Astrocyte (in vitro differentiated cells and primary cell): ENCODE measurements at places on chromosomes 11 and 22. TPM values are rescaled to one million over a fixed set of nuclear protein-coding genes. Genes with fewer than 3 reads are reported as not detected.

DNA sequence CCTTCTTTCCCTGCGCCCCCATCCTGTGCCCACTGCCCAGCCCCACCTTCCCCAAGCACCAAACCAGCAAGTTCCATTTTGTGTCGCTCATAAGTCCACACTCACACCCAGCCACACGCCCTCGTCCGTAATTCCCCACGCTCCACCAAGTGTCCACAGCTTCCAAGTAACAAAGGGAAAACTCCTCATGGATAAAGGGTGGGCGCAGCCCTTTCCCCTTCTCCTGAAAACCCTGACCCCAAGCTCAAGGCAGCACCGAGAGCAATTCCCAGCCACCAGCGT, 458 bp downstream of the FXYD6 start:
- no peaks in the 10 kb centered on the region for H3K36me3 ChIP-seq
- H3K27me3 ChIP-seq, result peaks cover 60% of the 10 kb centered on the region
- H3K4me1 ChIP-seq, result peaks cover 5% of the 10 kb centered on the region
- no peak for DNase-seq

DNA sequence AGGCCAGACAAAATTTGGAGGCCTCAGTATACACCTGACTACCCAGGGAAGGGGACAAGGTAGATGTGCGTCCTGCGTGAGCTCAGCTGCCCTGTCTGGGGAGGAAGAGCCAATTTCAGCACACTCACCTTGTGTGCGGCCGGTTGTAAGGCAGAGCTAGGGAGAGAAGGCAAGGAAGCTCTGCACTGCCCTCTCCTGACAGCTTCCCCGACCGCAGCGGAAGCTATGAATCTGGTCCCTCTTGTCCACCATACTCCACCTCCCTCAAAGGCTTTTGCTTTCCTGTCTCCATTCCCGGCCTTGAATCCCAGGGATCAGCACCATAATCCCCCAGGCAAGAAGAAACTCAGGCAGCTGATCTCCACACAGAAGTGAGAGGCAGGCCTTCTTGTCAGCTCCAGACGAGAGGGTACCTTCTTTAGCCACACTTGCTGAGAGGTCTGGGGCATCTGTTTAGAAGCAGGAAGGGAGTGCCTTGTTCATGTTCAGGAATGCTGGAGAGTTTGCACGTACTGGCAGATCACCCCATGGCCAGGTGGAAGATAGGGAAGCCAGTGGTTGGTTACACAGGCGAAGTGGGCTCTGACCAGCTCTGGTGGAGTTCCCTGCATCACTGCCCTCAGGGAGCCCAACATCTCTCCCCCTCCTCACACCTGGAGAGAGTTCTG, 62.5 kb downstream of the FEZ1 start:
- peak; percentile 47 for DNase-seq
- H3K27ac ChIP-seq, result no peak overlapping the region
- no peaks in the 10 kb centered on the region for H3K36me3 ChIP-seq
- peaks cover 6% of the 10 kb centered on the region for H3K4me1 ChIP-seq
- H3K27me3 ChIP-seq, result no peaks in the 10 kb centered on the region
- H3K4me3 ChIP-seq, result no peak overlapping the region

- H3K36me3 ChIP-seq, result no peaks in the 10 kb centered on the region
- H3K4me1 ChIP-seq, result peaks cover 20% of the 10 kb centered on the region
- no peak overlapping the region for H3K4me3 ChIP-seq
- H3K27ac ChIP-seq, result no peak overlapping the region
These were observed 343.6 kb upstream of the MTNR1B start for GRCh38 chr11:92625894-92626293.

DNA sequence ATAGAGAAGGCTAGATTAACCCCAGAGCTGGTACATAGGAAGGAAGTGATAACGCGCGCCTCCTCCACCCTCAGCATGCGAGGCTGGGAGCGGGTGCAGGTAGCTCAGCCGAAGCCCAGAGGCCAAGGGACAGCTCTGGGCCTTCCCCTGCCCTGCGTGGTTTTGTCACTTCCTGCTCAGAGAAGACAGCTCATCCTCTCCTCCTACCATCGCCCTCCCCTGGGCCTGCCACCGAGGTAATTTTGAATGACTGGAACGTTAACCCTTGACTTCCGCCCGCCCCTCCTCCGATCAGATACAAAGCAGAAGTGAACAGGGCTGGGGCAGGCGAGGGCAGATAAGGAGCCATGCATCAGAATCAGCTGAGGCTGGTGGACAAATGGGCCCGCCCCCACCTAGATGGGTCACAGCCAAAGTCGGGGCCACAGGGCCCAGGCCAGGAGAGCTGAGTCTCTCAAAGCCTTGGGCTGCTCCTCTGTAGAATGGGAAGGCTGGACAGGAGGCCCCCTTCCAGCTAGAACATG, 1.6 kb downstream of the RAC2 start:
- H3K27me3 ChIP-seq, result no peaks in the 10 kb centered on the region
- DNase-seq, result no peak
- no peak overlapping the region for H3K27ac ChIP-seq

DNA sequence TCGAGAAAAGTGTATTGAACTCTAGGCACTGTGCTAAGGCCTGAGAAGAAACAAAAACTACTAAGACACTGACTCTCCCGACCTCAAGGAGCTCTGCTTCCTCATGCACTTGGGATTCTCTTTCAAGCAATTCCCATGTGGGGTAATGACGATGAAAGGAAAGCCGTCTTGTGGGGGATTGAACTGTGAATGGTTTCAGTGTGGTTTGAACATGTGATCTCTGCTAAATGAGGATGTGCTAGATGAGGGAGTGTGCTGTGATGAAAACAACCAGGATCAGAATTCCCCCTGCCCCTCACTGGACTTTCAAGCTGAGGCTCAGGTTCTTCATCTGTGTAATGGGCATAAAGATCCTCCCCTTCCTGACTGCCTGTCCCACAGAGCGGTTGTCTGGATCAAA, 74.9 kb downstream of the DEPDC5 start:
- no peak for DNase-seq
- H3K4me3 ChIP-seq, result no peak overlapping the region
- no peaks in the 10 kb centered on the region for H3K27me3 ChIP-seq
- peaks cover 11% of the 10 kb centered on the region for H3K4me1 ChIP-seq

GRCh38 chr22:27885977-27886842, 32.8 kb downstream of the PITPNB start:
- peaks cover 41% of the 10 kb centered on the region for H3K36me3 ChIP-seq
- H3K27ac ChIP-seq, result peak overlapping the region; percentile 64
- H3K27me3 ChIP-seq, result no peaks in the 10 kb centered on the region
- peak; percentile 87 for DNase-seq
- no peak overlapping the region for H3K4me3 ChIP-seq
- H3K4me1 ChIP-seq, result peaks cover 23% of the 10 kb centered on the region

GRCh38 chr11:34353881-34354280, 3.9 kb downstream of the ABTB2 start:
- H3K4me3 ChIP-seq, result no peak overlapping the region
- H3K4me1 ChIP-seq, result peaks cover 33% of the 10 kb centered on the region
- no peaks in the 10 kb centered on the region for H3K27me3 ChIP-seq
- no peaks in the 10 kb centered on the region for H3K36me3 ChIP-seq
- DNase-seq, result no peak

DNA sequence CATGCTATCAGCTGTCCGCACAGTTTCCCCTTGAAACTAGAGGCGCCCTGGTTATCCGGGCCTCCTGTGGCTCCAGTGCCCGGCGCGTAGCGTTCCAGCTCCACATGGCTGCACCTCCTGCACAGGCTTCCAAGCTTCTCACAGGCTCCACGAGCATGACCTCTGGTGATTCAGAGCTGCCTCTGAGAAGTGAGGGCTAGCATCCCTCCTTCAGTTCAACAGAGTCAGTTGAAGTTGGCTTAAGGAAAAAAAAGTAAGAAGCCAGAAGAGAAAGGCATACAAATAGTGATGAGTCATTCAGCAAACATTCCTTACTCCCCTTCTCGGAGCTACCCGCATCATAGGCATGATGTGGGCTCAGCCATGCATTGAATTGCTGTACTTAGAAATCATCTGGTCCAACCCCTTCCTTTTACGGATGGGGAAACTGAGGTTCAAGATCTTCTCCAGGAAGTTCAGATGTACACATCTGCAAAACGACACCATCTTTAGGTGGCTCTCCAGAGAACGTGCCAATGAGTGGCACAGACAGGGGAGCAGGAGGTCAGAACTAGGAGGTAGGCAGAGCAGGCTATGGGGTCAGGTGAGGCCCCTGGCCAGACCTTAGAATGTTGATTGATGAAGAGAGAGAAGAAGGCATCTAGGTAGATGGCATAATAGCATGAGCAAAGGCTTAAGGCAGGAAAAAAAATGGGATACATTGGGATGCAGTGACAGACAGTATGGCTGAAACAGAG, 216.3 kb upstream of the TBCEL start:
- peaks cover 14% of the 10 kb centered on the region for H3K4me1 ChIP-seq
- H3K4me3 ChIP-seq, result no peak overlapping the region
- H3K27me3 ChIP-seq, result no peaks in the 10 kb centered on the region
- peak; percentile 95 for DNase-seq

- H3K27ac ChIP-seq, result no peak overlapping the region
- peaks cover 12% of the 10 kb centered on the region for H3K4me1 ChIP-seq
- no peak overlapping the region for H3K4me3 ChIP-seq
These were observed 4.2 kb downstream of the CHKA start for GRCh38 chr11:68116974-68117373.

DNA sequence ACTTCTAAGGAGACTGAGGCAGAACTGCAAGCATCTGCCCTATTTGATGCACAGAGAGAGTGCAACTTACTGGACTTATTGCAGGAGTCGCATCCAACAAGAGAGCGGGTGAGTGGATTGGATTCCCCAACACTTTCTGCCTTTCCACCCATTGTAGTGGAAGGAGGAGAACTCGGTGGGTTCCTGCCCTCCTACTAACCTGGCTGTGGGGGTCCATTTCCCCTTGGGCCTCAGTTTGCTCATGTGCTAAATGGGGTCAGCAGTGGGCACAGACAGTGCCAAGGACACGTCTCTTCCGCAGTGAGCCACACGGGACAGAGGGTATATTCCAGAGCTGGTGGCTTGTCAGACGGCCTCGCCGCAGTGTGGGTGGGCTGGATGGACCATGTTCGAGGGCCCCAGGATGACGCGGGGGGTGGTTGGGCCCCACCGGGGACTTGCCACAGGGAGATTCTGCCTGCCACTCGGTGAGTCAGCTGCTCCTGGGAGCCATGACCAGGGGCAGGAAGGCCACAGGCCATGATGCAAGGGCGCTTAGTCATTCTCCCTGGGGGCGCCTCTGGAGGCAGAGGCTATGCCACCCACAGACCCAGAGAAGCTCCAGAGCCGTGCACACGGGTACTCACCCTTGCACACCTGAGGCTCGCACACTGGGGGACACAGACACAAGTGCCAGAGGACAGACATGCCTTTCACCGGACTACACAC, 8.2 kb downstream of the ALX4 start:
- peaks cover 51% of the 10 kb centered on the region for H3K27me3 ChIP-seq
- H3K4me3 ChIP-seq, result no peak overlapping the region
- no peak for DNase-seq
- no peak overlapping the region for H3K27ac ChIP-seq
- H3K4me1 ChIP-seq, result peaks cover 2% of the 10 kb centered on the region
- H3K36me3 ChIP-seq, result no peaks in the 10 kb centered on the region

GRCh38 chr11:31871310-31872075, 60.4 kb upstream of the PAX6 start:
- no peaks in the 10 kb centered on the region for H3K27me3 ChIP-seq
- H3K4me1 ChIP-seq, result peaks cover 19% of the 10 kb centered on the region
- H3K36me3 ChIP-seq, result no peaks in the 10 kb centered on the region
- H3K27ac ChIP-seq, result no peak overlapping the region

- peak overlapping the region; percentile 90 for H3K4me3 ChIP-seq
- H3K36me3 ChIP-seq, result no peaks in the 10 kb centered on the region
- H3K4me1 ChIP-seq, result peaks cover 18% of the 10 kb centered on the region
- no peaks in the 10 kb centered on the region for H3K27me3 ChIP-seq
- DNase-seq, result no peak
- H3K27ac ChIP-seq, result peak overlapping the region; percentile 94
These were observed 1.3 kb downstream of the RDX start for GRCh38 chr11:110295086-110295485.

DNA sequence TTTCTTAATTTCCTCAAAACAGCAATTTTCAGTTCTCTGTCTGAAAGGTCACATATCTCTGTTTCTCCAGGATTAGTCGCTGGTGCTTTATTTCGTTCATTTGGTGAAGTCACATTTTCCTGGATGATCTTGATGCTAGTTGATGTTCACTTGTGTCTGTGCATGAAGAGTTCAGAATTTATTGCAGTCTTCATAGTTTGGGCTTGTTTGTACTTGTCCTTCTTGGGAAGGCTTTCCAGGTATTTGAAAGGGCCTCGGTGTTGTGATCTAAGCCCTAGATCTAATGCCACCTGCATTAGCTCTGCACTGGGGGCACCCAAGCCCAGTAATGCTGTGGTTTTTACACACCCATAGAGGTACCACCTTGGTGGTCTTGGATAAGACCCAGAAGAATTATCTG, 228.9 kb downstream of the GUCY1A2 start:
- H3K27ac ChIP-seq, result no peak overlapping the region
- DNase-seq, result no peak
- no peaks in the 10 kb centered on the region for H3K27me3 ChIP-seq
- H3K4me3 ChIP-seq, result no peak overlapping the region

DNA sequence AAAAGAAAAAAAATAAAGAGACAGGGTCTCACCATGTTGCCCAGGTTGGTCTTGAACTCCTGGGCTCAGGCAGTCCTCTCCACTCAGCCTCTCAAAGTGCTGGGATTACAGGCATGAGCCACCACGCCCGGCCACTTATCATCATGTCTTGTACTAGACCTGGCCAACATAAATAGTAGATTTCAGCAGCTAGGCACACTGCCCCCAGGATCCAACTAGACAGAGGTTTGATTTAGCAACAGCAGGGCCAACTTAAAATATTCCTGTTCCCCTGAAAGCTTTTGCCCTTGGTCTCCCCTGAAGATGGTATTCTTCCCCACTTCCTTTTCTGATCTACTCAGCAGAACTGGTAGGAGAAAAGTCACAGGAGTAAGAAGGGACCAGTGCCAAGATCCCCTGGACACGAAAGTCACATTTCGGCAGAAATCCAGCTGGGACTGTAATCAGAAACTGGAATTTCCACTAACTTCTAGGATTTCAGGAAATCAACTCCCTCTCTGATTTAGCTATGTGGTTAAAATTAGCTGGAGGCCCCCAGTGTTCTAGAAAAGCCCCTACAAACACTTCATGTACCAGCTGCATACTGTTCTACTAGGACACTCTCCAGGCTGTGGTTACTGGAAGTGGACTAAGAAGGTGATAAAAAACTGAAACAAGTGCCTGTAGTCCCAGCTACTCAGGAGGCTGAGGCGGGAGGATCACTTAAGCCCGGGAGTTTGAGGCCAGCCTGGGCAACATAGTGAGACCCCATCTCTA, 8.9 kb upstream of the PPP2R1B start:
- H3K36me3 ChIP-seq, result no peaks in the 10 kb centered on the region
- peak; percentile 15 for DNase-seq
- H3K4me3 ChIP-seq, result no peak overlapping the region
- H3K27me3 ChIP-seq, result no peaks in the 10 kb centered on the region
- no peaks in the 10 kb centered on the region for H3K4me1 ChIP-seq

- DNase-seq, result peak; percentile 9
- H3K27me3 ChIP-seq, result peaks cover 31% of the 10 kb centered on the region
- H3K4me1 ChIP-seq, result no peaks in the 10 kb centered on the region
These were observed 78.4 kb downstream of the CDKN1C start for GRCh38 chr11:2807025-2807681.

The CPT1B gene
- total RNA-seq, result 26.0 and 32.7 TPM in 2 replicates

The LRP5 gene
- total RNA-seq, result 19.6 and 20.2 TPM in 2 replicates

The VPREB3 gene
- total RNA-seq, result 0.50 TPM in 1 of 2 replicates, not detected in the other

The MIF gene
- total RNA-seq, result 906 and 942 TPM in 2 replicates

The CNGA4 gene
- total RNA-seq, result 0.16 and 0.31 TPM in 2 replicates

The TIMP3 gene
- total RNA-seq, result 145 and 158 TPM in 2 replicates

The MAPK11 gene
- total RNA-seq, result 19.6 and 22.4 TPM in 2 replicates

The ZDHHC13 gene
- total RNA-seq, result 9.2 and 10.6 TPM in 2 replicates

The TSKU gene
- 57.9 and 69.6 TPM in 2 replicates for total RNA-seq

The TEX12 gene
- total RNA-seq, result not detected in 2 replicates

The OSBP gene
- total RNA-seq, result 48.6 and 52.0 TPM in 2 replicates

The IL18BP gene
- 14.1 and 15.2 TPM in 2 replicates for total RNA-seq

The TRIM29 gene
- 0.55 and 1.1 TPM in 2 replicates for total RNA-seq

The TOLLIP gene
- 44.8 and 46.4 TPM in 2 replicates for total RNA-seq
